ENCODE measurements at places on chromosomes 2 and 18.
A peak's percentile ranks its signal among the peaks of the same experiment; 100 is the strongest.

GRCh38 chr2:217966423-217967070 lies 36.2 kb downstream of the TNS1 start:
- no peak for DNase-seq

GRCh38 chr2:203687165-203687564 lies 19.3 kb upstream of the CD28 start:
- no peak for DNase-seq

DNA sequence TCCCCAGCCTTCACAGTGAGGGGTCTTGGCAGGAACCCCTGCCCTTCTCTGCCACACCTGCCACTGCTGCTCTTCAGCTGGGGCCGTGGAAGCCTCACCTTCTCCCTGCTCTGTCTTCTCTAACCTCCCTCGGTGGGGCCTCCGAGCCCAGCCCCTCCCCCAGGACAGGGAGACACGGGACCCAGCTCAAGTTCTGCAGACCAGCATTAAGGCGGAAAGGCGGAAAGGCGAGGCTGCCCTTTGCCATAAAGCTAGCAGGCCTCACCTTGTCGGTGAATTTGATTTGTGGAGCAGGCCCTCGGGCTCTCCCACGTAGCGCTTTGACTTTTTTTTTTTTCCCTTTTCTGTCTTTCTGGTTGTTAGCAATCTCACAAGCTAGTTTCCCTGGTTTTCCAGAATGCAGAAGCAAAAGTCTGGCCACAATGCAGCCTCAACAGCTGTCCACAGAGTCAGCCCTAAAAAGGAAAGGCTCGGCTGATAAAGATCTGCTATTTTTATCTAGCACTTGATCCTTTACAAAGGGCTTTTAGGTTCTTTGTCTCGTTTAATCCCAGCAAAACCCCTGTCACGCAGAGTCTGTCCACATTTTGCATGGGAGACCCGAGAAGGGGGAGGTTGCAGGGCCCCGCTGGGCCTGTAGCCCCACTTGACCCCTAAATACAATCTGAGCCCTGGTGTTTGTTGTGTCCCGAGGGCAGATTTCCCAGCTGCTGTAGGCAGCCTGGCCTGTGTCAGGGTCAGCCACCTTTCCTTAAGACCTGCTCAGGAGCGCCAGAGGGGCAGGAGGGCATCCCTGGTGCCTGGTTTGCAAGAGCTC lies 6.0 kb downstream of the ITM2C start:
- no peak for DNase-seq

GRCh38 chr18:59402432-59403090 lies 43.5 kb upstream of the LMAN1 start:
- DNase-seq, result peak; percentile 15

- peak; percentile 48 for DNase-seq
Measured at GRCh38 chr2:12278217-12278750, 438.5 kb upstream of the TRIB2 start.

DNA sequence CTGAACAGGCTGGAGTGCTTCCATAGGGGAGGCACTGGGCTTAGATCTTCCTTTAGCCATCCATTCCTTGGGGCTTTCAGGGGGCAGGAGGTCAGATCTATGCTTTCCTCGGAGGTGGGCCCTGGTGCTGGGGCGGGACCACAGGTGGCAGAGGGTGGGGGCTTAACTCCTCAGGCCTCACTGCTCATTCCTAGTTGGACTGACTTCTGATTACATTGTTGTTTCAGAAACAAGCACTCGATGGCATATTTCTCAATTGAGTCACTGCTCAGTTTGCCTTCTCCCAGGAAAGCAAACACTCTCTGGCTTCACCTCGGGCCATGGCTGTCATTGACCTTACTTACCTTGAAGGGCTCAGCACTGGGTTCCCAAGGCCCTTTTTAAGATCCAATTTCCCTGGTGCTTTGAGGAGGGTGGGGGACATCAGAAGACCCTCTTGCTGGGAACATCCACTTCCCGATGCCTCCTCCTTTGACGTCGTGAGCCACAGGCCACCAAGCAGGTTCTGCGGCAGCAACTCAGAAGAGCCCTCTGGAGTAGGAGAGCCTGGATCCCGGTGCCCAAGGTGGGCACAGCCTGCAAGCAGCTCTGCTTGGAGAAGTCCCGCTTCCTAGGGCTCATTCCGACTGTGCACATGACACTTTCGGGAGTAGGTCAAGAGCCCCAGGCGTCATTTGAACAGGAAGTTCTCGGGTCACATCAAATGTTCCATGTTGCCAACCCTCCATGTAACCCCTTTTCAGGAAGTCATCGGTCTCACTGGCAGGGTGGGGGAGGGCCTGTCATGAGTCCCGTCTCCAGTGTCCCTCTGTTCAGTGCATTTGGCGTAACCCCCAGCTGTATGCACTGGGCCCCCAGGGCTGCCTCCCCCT lies 40.6 kb downstream of the SDC1 start:
- no peak for DNase-seq

DNA sequence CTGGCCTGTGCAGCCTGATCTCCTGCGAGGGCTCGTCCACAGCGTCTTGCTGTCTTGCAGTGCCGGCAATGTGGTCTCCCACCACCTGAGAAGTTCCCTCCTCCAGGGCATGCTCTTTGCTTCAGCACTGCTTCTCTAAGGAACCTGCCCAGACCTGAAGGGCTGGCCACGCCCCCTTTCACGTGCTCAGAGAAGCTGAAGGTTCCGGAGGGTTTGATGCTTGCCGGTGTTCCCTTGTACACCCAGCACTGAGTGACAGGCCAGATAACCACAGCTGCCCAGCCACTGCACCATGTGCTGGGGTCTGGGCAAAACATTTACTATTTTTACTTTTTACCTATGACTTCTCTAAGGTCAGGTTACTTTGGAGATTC lies 1.7 kb upstream of the POLR2D start:
- DNase-seq, result no peak

GRCh38 chr18:1993866-1994265 lies 577.4 kb downstream of the METTL4 start:
- no peak for DNase-seq

- DNase-seq, result no peak
Measured at GRCh38 chr2:71556692-71557250, 103.4 kb downstream of the DYSF start.

DNA sequence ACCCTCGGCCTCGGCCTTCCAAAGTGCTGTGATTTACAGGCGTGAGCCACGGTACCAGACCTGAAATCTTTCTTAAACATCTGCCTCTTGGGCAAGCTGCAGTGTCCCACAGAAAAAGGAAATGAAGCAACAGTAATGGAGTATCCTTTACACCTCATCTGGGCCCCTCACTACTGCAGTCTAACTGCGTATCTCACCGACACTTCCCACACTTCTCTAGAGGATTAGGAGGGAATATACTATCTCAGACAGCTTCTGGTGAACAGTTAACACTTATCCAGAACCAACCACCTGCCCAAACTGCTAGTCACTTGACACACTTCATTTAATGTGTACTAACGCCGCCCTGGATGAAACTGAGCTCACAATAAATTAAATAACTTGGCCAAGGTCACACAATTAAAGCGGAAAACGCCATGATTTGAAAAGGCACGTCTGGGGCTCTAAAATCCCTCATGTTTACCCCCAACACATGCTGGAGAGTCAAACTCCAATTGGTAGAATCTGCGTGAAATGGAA lies 993 bp downstream of the COX7A2L start:
- DNase-seq, result peak; percentile 39

DNA sequence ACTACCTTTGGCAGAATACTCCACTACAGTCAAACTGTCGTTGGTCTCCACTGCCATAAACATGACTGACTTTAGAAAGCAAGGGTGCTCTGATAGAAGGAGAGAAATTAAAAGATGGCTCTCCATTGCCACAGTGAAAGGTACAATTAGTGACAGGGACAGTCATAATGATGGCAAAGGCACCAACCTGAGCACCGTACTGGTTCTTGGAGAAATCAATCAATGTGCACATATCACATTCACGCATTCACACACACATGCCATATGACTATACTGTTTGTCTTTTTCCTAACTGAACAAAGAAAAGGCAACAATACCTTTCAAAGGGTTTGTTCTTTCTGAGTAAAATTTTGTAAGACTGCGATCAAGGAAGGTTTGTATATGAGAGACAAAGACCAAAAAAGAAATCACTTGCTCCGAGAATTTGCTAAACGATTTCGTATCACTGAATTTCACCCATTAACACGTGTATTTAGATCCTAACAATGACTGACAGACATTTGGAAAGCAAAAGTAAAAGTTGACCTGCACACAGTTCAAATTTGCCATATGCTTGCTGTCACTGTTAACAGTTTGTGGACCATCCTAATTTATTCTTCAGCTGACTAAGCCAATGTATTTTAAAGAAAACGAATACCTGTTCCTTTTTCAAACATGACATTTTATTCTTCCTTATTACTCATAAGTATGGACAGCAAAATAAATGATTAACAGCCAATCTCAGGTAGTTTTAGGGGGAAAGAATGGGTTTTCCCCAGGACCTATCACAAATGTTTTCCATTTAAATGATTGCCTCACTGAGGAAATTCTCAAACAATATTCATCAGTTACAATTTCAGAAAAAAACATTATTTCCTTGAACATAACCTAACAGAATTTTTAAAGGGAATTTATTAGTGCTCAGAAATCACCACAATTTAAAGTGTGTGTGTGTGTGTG lies 644.4 kb downstream of the ZEB2 start:
- no peak for DNase-seq

DNA sequence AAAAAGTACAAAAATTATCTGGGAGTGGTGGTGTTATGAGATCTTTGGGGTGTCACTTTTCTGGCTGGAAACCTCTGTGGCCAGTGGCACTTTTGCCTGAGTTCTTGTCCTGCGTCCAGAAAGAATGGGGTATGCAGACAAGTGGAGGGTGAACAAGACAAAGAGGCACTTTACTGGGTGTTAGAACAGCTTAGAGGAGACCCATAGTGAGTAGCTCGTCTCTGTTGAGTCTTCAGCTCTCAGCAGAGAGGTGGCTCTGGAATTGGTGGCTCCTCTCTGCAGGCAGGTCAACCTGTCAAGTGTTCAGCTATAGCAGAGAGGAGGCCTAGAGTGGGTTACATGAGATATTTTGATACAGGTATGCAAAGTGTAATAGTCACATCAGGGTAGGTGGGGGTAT lies 26.1 kb downstream of the CRYGD start:
- DNase-seq, result no peak

GRCh38 chr18:36187193-36187825 lies at the start of gene MOCOS:
MOCOS (plus strand) TSS chr18:36187497; CDS start chr18:36187540, 43 bp downstream.
- DNase-seq, result no peak

- DNase-seq, result no peak
Measured at GRCh38 chr2:34991508-34992274, 1363.9 kb upstream of the CRIM1 start.

- DNase-seq, result no peak
Measured at GRCh38 chr2:130316596-130316995, 26.1 kb upstream of the IMP4 start.

- DNase-seq, result no peak
Measured at GRCh38 chr2:145753041-145753608, 1233.2 kb upstream of the ZEB2 start.

- DNase-seq, result no peak
Measured at GRCh38 chr2:215621381-215621780, 185.5 kb upstream of the FN1 start.

- DNase-seq, result no peak
Measured at GRCh38 chr2:74378007-74378406, 2.1 kb downstream of the DCTN1 start.

- DNase-seq, result no peak
Measured at GRCh38 chr18:36812678-36813077, 16.1 kb downstream of the TPGS2 start.

GRCh38 chr2:25362434-25363145 lies 20.9 kb upstream of the DNMT3A start:
- no peak for DNase-seq

- peak; percentile 74 for DNase-seq
Measured at GRCh38 chr2:27379836-27380625, 503 bp downstream of the ZNF513 start.

- DNase-seq, result no peak
Measured at GRCh38 chr18:12246849-12247808, 7.0 kb upstream of the CIDEA start.

- no peak for DNase-seq
Measured at GRCh38 chr2:45191146-45191863, 182.1 kb upstream of the SIX2 start.

GRCh38 chr2:85419009-85419675 lies 628 bp downstream of the SH2D6 start:
- DNase-seq, result no peak

DNA sequence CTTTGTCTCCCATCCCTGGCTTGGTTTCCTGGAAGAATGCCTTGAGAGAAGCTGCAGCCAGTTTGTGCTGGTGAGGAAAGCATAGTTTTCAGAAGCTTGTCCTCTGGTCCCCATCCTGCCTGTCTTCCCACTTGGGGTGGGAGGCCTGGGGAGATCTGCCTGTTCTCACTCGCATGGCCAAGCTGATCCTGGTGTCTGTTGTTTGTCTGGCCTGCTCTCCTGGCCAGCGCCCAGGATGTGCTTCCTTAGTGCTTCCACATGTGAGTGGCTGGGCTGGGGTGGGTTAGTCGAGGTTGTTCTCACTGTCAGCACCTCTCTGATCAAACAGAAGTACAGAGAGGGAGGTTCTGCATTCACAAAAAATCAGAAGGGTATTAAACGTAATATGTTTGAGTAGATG lies 49.5 kb downstream of the PTPRM start:
- no peak for DNase-seq

DNA sequence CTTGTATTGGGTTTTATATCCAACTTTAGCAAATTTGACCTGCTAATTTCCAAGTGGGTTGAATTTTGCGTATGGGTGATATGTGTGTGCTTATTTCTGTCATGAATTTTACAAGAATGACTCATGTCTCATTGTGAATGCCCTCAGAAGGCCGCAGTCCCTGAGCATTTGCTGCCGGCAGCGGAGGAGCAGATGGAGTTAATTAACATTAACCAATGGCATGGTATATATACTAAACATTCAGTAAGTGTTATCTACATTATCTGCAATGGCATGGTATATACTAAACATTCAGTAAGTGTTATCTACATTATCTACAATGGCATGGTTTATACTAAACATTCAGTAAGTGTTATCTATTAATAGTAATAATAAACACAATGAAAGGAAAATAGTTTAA lies 90.1 kb downstream of the DOK6 start:
- DNase-seq, result no peak

DNA sequence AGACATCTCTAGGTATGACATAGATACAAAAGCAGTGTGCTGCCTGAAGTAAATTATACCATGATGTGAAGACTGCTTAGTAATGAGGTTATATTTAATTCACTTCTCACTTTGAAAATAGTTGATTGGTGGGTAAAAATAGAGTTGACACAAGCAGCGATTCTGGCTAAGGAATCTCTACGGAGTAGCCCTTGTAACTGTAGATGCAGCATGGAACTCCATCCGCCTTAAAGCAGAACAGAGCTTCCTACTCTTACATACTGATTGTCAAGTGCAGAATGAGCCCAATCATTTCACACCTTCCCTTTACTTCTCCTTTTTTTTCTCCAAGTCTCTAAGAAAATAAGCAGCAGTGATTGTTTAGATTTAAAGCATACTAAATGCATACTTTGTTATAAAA lies 1594.6 kb upstream of the SLC39A10 start:
- no peak for DNase-seq

DNA sequence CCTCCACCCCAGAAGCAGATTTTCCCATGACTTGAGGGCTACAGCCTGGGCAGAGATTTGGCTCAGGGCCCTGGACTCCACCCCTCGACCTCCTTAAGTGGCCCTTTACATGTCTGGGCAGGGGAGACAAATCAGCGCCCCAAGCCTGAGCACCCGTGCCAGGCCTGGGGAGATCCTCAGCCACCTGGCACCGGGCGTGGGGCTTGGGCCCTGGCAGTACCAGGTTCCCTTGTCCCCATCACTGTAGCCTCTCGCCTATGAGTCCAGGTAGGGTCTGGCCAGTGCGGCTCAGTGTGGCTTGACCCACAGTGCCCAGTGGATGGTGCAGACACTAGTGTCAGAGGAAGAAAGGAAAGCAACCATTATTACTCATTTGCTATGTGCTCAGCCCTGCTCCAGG lies 22.0 kb upstream of the DNMT3A start:
- no peak for DNase-seq
